ENCODE measurements at places on chromosomes 1 and 21. TPM values are rescaled to one million over a fixed set of nuclear protein-coding genes. Genes with fewer than 3 reads are reported as not detected.

- peaks cover 43% of the 10 kb centered on the region for H3K4me1 ChIP-seq
- H3K27me3 ChIP-seq: no peaks in the 10 kb centered on the region
- DNase-seq: peak; percentile 43
- H3K27ac ChIP-seq: peak overlapping the region; percentile 86
- peaks cover 12% of the 10 kb centered on the region for H3K36me3 ChIP-seq
Observed at GRCh38 chr1:93595743-93596142, 85.9 kb downstream of the BCAR3 start.

GRCh38 chr1:165857046-165857801, 29.8 kb downstream of the UCK2 start:
- H3K36me3 ChIP-seq: no peaks in the 10 kb centered on the region
- H3K4me1 ChIP-seq: peaks cover 62% of the 10 kb centered on the region
- no peak overlapping the region for H3K4me3 ChIP-seq

- 0 out of 2 replicates have a peak overlapping the region, but pooled peaks have one; percentile 8 for H3K4me3 ChIP-seq
- no peaks in the 10 kb centered on the region for H3K36me3 ChIP-seq
- peak overlapping the region; percentile 95 for H3K27ac ChIP-seq
- DNase-seq: peak; percentile 87
- no peaks in the 10 kb centered on the region for H3K27me3 ChIP-seq
Observed at GRCh38 chr1:27538793-27539192, 48.8 kb upstream of the WASF2 start.

GRCh38 chr1:109763646-109764415, at the start of gene EPS8L3:
Gene EPS8L3 (minus strand): TSS chr1:109763923. CDS start chr1:109761749, 2,174 bp downstream.
- H3K36me3 ChIP-seq: no peaks in the 10 kb centered on the region
- no peak within 1 kb of the TSS for H3K27ac ChIP-seq
- DNase-seq: no peak
- no peak within 1 kb of the TSS for H3K4me3 ChIP-seq

DNA sequence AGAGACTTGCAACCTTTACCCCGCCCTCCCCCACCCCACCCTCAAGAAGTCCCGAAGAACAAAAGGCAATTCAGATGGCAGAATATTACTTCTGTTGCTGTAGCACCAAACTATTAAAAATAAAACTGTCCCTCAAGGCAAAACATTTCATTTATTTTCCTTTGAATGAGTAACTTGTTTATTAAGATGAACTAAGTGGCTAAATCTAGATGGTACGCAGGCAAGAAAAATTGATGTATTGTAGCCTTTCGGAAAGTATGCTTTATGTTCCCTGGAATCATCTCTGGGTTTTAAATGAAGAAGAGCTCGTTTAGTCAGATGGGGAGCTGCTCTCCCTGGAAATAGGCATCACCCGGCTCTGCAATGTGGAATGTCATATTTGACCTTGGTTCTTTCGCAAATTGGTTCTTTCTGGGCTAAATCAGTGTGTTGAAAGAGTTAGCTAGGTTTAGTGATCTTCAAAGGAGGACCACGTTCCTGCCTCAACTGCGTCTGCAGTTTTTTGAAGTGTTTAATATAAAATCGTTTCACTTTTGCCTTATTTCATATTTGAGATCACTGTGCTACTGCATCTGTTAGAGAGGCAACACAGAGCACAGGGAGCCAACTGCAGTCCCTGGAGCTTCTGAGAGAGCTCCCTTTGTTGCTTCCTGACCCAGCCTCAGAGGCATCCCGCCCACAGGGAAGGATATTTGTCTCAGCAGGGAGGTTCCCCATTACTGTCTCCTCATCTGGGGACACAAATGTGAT, 61.8 kb downstream of the KIF26B start:
- H3K27me3 ChIP-seq: no peaks in the 10 kb centered on the region
- DNase-seq: peak; percentile 42

- no peak overlapping the region for H3K4me3 ChIP-seq
- H3K36me3 ChIP-seq: no peaks in the 10 kb centered on the region
- no peaks in the 10 kb centered on the region for H3K27me3 ChIP-seq
- DNase-seq: no peak
- H3K4me1 ChIP-seq: peaks cover 12% of the 10 kb centered on the region
Observed at GRCh38 chr1:110255392-110255787, 45.3 kb downstream of the KCNC4 start.

DNA sequence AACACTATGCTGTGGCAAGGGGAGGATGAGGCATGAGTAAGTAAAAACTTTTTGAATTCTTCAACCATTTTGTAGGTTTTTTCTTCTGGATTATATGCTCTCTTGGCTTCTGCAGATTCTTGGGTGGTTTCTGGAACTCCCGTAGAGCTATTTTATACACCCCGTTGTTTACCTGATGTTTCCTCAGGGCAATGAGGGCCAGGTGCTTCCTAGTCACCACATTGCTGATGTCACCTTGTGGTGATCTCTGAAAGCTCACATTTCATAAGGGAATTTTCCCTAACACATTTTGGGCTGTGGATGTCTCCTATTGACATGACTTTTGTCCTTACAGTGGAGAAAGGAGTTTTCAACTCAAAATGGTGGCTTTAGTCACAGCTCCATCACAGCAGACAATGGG, 356.6 kb downstream of the PLA2G4A start:
- H3K27ac ChIP-seq: no peak overlapping the region
- no peak for DNase-seq
- no peak overlapping the region for H3K4me3 ChIP-seq
- no peaks in the 10 kb centered on the region for H3K27me3 ChIP-seq

DNA sequence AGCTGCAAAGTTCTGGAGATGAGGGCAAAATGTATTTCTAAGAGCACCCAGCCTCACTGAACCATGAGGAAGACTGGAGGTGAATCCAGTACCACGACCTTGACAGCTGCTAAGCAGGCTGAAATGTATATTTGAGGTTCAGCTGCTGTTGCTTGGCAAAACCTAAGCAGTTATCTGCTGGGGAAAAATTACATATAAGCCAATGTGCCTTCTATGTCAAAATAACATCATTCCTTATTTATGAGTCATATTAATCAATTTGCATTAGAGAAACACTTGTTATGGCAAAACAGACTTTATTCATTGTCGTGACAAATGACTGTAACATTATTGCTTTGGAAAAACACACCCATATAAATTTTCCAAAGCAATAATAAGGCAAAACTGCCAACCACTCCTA, 560.5 kb upstream of the NR5A2 start:
- no peaks in the 10 kb centered on the region for H3K27me3 ChIP-seq
- H3K4me1 ChIP-seq: no peaks in the 10 kb centered on the region
- no peak for DNase-seq
- no peaks in the 10 kb centered on the region for H3K36me3 ChIP-seq
- H3K4me3 ChIP-seq: no peak overlapping the region

- no peaks in the 10 kb centered on the region for H3K27me3 ChIP-seq
- H3K27ac ChIP-seq: no peak overlapping the region
- no peak overlapping the region for H3K4me3 ChIP-seq
- no peak for DNase-seq
Observed at GRCh38 chr1:153592748-153593147, 20.2 kb downstream of the S100A16 start.

GRCh38 chr1:230186003-230186863, 119.2 kb downstream of the GALNT2 start:
- H3K4me3 ChIP-seq: no peak overlapping the region
- no peaks in the 10 kb centered on the region for H3K27me3 ChIP-seq
- DNase-seq: peak; percentile 86
- no peak overlapping the region for H3K27ac ChIP-seq
- H3K36me3 ChIP-seq: no peaks in the 10 kb centered on the region

- H3K27me3 ChIP-seq: no peaks in the 10 kb centered on the region
- H3K36me3 ChIP-seq: peaks cover 77% of the 10 kb centered on the region
- H3K4me1 ChIP-seq: no peaks in the 10 kb centered on the region
Observed at GRCh38 chr1:55107101-55107500, 67.8 kb downstream of the PCSK9 start.

- no peak overlapping the region for H3K27ac ChIP-seq
- no peak overlapping the region for H3K4me3 ChIP-seq
- no peaks in the 10 kb centered on the region for H3K27me3 ChIP-seq
- H3K4me1 ChIP-seq: peaks cover 8% of the 10 kb centered on the region
- no peak for DNase-seq
Observed at GRCh38 chr1:12577020-12577419, 41.0 kb downstream of the DHRS3 start.

DNA sequence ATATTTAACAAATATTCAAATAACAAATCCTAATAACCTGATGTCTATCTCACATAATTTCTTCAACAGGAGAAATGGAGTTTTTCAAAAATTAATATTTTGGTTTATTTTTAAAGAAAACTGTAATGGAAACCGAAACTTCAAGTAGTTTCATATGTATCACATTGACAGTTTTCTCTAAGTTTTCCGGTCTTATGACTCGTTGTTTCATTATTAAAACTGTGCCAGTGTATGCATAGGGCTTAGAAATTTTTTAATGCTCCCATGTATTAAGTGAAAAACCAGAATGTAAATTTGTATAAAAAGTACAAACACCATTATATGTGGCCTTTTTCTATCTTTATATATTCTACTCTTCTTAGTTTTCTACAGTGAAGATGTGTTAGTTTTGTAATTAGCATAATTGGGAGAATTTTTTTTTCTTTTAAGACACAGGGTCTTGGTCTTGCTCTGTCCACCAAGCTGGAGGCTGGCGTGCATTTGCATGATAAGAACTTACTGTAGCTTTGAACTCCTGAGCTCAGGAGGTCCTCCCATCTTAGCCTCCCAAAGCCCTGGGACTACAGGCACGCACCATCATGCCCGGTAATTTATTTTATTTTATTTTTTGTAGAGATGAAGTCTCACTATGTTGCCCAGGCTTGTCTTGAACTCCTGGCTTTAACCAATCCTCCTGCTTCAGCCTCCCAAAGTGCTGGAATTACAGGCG, 43.9 kb upstream of the SAMSN1 start:
- H3K4me3 ChIP-seq: no peak overlapping the region
- no peaks in the 10 kb centered on the region for H3K36me3 ChIP-seq
- no peak for DNase-seq
- H3K4me1 ChIP-seq: no peaks in the 10 kb centered on the region

DNA sequence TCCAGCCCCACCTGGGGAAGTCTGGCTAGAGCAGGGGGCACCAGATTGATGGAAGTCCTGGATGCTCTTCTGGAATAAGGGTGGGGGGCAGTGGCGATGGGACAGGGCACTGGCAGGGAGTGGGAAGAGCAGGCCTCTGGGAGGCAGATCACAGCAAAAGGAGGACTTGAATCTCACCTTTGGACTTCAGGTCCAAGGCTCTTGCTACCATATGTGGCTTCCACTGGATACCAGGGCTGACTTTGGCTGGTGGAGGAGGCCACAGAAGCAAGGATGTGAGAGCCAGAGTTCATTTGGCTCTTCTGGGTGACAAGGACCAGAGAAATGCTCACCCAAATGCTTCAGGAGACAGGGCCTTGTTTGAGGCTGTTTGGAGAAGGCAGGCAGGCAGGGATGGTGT, 16.0 kb upstream of the SYNC start:
- H3K4me3 ChIP-seq: no peak overlapping the region
- no peak overlapping the region for H3K27ac ChIP-seq
- no peaks in the 10 kb centered on the region for H3K27me3 ChIP-seq

DNA sequence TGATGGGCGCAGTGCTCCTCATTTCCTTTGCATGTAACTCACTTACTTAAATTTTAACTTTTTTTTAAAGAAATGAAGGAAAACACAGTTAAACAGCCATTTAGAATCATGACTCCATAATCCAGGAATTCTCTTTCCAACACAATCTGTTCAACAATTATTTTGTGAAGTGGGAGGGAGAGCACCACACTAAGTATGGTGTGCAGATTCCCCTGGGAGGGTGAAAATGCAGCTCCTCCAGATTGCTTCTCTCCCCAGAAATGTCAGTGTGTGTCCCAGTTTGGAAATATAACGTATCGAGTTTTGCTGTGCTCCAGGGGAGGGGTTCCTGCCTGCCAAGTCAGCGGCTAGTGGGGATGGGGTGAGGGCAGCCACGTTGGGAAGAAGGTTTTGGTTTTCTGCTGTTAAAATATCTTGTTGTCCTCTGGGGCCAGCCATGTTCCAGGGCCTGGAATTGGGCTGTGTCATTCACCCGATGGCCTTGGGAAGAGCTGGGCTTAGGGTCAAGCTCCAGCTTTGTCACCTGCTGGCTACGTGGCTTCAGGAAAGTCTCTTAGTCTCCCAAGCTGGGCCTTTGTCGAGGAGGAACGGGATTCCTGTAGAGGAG, 17.3 kb upstream of the DISP3 start:
- no peak overlapping the region for H3K4me3 ChIP-seq
- no peaks in the 10 kb centered on the region for H3K4me1 ChIP-seq
- DNase-seq: no peak

- H3K36me3 ChIP-seq: peaks cover 10% of the 10 kb centered on the region
- DNase-seq: peak; percentile 85
- no peak overlapping the region for H3K4me3 ChIP-seq
- H3K27me3 ChIP-seq: peaks cover 17% of the 10 kb centered on the region
- no peak overlapping the region for H3K27ac ChIP-seq
Observed at GRCh38 chr1:38834937-38835827, 24.4 kb downstream of the RRAGC start.

- no peak for DNase-seq
- peaks cover 28% of the 10 kb centered on the region for H3K4me1 ChIP-seq
- peak overlapping the region; percentile 84 for H3K4me3 ChIP-seq
- H3K36me3 ChIP-seq: no peaks in the 10 kb centered on the region
- H3K27ac ChIP-seq: no peak overlapping the region
Observed at GRCh38 chr1:200671235-200671786, 1.6 kb upstream of the DDX59 start.

OR2T33 gene
- total RNA-seq: not detected

OR2AK2 gene
- total RNA-seq: not detected

RBP7 gene
- total RNA-seq: not detected

EIF2D gene
- 46.7 TPM for total RNA-seq

Data from GM23248 (cell line).